ENCODE measurements at places on chromosomes 6 and 20.

DNA sequence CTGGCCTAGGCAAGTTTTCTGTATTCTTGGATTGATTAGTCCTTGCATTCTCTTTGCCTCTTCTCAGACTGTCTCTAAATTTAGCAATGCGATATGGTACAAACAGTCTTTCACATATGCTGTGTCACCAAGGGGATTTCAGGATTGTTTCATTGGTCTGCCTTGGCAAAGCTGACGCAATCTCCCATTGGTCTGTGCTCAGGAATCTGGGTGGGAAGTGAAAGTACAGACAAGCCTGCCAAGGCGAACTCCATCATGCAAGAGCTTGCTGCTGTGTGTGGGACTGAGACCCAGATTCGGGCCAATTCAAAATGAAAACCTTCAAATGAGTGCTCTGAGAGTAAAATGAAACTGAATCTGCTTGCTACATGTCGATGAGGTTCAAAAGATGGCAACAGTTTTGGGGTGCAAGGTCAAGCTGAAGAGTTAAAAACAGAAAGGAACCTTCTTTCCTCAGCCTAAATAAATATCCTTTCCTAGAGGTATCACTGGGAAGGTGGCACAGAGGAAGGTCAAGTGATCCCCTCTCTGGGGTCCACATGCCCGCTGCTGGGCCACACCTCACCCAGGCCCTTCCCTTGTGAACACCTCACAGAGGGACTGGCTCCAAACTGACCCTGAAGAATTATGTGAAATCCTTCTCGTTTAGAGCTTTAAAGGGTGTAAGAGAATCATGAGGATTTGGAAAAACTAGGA is 198.8 kb upstream of the PREP start:
- DNase-seq = peak; percentile 14

DNA sequence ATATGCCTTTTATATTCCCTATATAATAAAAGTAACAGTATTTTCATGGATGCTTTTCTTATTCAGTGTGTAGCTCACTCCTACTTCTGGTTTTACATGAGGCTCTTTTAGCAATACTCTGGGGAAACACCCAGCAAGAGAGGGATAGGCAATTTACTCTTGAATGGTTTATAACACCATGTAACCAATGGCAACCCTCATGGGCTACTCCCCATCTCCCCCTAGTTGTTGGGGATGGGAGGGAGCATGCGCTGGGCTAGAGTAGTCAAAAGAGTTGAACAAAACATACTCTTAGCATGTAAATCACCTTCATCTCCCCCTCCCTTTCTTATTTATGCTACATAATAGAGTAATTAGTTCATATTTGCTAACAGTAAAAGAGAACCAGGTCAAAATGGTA is 140.1 kb upstream of the LRFN2 start:
- DNase-seq = no peak

DNA sequence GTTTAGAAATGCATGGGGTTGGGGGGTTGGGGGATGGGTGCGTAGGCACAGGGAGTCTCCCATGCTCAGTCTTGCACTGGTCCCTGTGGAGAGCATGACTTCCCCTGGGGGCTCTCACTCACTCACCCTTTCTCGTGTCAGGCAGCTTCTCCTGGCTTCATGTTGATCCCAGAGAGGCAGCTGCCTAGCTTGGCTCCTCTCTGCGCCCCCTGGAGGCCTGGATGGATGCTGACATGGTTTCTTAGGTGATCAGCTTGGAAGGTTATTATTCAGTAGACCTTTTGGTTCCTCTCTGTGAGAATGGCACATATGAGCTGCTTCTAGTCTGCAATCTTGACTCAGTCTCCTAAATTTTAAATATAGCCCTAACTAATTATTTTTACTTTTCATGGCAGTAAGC is 109.3 kb upstream of the FAM83B start:
- no peak for DNase-seq

DNA sequence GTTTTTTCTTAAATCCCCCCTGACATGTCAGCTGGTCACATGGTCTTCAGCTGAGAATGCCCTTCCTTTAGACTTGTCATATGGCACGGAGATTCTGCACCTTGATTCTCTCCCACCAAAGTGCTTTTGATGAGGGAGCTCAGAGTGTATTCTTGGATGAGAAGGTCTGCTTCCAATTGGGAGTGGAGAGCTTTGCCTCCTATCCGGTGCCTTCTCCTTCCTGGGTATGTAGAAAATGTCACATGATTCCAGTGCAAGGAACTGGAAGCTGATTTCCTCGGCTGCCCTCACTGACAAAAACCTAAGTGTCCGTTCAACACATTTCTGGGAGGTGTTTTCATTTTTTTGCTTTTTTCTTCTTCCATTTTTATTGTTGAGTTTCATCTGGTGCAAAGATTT is 197.2 kb downstream of the TFAP2C start:
- no peak for DNase-seq

- DNase-seq = no peak
Measured at GRCh38 chr6:138795809-138796603, at the start of gene ECT2L. TSS of gene ECT2L (plus strand) at chr6:138796087. CDS start at chr6:138813275, 17,188 bp downstream.

GRCh38 chr20:15162079-15162647 is 824.8 kb upstream of the FLRT3 start:
- no peak for DNase-seq

DNA sequence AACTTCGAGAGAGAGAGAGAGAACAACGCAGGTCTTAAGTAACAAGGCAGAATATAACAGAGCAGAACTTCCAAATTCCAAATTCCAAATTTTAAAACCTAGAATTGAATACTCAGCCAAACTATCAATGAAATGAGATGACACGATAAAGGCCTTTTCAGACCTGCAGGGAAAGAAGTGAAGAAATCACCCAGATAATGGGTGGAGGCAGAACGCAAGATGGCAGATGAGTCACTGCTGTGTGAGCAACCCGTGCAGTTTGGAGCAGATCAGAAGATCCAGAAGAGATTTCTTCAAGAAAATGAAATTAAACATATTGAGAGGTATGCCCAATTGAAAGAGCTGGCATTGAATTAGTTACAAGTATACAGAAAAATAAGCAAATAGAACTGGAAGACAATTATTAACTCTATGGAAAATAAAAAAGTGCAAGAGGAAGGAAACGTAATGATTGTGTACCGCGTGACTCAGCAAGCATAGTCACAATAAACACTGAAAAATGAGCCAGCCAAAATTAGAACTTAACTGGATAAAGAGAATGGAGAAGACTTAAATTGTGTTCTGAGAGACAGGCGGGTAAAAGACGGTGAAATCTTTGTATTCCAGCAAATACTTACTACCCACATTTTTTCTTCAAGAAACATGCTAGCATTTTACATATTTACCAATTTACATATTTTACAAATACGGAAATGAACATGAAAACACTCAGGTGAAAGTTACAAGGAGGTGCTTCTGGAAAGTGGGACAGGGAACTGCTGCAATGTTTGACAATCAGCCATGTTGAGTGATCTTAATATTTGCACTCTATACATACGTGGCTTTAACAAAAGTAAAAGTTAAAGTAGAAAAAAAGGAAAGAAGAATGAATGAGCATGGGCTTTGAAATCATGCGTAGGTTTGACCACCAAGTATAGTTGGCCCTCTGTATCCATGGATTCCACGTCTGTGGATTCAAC is 87.9 kb upstream of the CDYL start:
- no peak for DNase-seq

GRCh38 chr6:10099529-10100140 is 315.2 kb downstream of the TFAP2A start:
- DNase-seq = no peak

DNA sequence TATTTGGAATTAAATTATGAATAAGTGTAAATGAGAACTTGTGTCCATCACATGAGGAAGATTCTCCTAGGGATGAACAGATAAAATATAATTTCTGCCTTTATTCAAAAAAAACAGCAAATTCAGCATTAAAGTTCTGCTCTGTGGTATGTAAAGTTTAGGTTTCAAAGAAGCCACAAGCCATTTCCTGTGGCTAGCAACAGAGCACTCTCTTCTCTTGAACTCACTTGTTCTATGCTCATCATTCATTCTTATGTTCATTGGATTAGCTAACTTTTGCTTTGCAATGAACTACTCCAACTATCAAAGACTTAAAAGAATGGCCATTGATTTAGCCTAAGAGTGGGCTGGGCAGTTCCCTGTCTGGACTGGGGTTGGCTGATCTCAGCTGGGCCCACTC is 20.8 kb upstream of the SNRPB2 start:
- DNase-seq = no peak

DNA sequence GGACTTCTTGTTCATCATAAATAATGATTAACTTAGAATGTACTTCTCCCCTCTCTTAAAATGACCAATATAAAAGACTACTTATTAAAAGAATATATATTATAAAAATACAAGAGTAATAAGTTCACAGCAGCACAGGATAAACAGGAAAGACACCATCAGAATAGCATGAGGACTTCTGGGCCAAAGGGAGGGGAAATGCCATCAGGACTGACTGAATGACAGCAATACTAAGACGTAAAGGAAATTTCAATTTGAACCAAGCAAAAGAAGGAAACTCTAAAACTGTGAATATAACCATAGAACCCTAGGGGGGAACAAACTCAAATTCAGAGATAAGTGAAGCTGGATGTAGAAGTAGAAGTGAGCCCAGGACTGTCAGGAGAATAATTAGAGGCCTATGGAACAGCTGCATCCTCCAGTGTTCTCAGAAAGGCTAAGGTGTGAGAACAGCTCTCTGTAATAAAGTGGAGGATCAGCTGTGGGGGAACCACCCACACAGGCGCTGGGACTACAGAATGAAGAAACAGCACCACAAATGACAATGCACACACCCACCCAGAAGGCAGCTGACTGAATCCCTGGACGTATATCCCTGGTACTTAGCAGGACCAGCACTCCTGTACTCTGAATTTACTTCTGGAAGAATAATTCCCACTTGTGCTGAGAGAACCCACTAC is 37.8 kb downstream of the ZHX3 start:
- no peak for DNase-seq

- DNase-seq = no peak
Measured at GRCh38 chr20:5654557-5654956, 95.6 kb upstream of the SHLD1 start.

GRCh38 chr20:1294497-1294896 is 28.4 kb downstream of the SNPH start:
- no peak for DNase-seq

- DNase-seq = no peak
Measured at GRCh38 chr6:16595514-16596120, 165.6 kb downstream of the ATXN1 start.

GRCh38 chr6:129102741-129103140 is 219.8 kb downstream of the LAMA2 start:
- DNase-seq = no peak

- DNase-seq = no peak
Measured at GRCh38 chr6:55734256-55734655, 141.1 kb downstream of the BMP5 start.

DNA sequence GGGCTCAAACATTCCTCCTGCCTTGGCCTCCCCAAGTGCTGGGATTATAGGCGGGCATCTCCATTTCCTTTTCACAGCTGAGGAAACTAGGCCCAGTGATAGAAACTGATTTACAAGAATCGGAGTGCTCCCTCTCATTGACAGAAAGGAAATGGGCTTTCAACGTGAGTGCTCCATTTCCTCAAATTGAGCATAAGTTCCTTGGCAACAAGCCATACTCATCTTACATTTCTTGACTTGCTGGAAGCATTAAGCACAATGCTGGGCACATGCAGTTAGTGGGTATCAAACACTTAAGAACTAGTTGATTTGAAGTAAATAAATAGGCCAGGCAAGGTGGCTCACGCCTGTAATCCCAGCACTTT is 54.7 kb downstream of the FGD2 start:
- no peak for DNase-seq

DNA sequence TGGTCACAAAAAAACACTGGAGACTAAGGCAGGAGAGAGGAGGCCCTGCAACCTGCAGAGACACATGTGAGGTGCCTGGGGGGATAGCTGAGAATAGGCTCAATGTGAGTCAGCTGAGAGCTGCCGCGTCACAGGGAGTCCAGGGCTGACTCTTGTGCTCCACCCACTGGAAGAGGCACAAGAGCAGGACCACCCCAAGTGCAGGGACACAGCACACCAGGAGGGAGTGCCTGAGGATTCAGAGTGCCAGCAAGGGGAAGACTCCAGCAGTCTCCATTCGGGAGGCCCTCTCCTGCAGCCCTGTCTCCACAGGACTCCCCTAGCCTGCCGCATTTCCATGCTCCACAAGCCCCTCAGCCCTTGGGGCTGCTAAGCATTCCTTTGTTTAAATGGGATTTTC is 105.5 kb downstream of the HUS1B start:
- peak; percentile 29 for DNase-seq

DNA sequence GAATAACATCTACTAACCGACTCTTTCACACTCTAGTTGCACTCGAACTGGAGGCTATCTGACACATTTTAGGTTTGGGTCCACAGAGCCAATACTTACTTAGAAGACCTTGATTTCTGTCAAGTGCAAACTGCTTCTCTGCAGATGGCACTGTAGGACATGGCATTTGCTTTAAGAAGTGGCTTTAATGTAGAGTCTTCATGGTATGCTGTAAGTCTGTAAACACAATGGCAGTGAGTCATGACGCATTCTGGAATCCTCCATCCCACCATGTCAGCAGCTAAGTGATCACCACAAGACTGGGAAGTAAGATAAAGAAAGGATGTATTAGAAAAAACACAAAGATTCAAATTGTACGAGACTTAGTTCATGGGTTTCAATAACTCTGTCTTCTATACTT is 377.0 kb upstream of the NOX3 start:
- no peak for DNase-seq

DNA sequence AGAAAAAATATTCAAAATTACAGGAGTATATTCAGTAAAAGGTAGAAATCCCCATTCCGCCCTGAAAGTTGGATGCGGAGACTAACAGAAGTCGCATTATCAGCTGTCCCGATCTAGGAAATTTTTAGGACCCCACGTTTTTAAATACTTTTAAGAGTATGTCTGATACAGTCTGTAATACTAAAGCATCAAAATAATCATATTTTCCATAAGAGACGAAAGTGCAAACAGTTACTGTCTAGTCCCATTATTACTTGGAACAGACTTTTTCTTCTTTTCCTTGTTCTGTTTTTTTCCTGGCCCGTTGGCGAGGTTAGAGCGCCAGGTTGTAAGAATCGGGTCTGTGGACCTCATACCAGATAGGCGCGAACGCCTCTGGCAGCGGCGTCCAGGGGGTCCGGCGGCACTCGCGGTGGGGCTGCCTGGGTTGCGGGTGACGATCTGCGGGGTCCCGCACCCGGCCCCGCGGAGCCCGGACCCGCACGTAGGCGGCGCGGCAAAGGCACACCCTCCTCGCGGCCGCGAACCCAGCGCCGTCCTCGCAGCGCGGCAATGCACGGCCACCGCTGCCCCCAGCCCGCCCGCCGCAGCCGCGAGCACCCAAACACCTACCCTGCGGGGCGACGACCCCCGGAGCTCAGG is 460 bp downstream of the PLAGL1 start:
- peak; percentile 2 for DNase-seq

DNA sequence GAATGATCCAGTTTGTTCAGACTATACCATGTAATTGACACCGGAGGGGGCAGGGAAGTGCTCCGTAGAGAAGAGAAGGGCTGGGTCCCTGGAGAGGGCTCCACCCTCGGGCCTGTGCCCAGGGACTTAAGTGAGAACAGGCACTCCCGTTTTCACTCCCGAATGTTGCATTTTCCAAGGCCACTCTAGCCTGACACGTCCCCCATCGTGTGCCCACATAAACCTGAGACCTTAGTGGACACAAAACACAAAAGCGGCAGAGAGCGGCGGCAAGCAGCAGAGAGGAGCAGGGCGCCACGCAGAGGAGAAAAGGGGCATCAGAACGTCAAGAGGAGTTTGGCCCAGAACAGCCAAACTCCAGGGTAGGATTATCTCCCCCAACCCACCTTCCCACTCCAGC is 1405.1 kb downstream of the GRIK2 start:
- DNase-seq = no peak
